ENCODE measurements at places on chromosomes 1 and 21. TPM values are rescaled to one million over a fixed set of nuclear protein-coding genes. Genes with fewer than 3 reads are reported as not detected.

DNA sequence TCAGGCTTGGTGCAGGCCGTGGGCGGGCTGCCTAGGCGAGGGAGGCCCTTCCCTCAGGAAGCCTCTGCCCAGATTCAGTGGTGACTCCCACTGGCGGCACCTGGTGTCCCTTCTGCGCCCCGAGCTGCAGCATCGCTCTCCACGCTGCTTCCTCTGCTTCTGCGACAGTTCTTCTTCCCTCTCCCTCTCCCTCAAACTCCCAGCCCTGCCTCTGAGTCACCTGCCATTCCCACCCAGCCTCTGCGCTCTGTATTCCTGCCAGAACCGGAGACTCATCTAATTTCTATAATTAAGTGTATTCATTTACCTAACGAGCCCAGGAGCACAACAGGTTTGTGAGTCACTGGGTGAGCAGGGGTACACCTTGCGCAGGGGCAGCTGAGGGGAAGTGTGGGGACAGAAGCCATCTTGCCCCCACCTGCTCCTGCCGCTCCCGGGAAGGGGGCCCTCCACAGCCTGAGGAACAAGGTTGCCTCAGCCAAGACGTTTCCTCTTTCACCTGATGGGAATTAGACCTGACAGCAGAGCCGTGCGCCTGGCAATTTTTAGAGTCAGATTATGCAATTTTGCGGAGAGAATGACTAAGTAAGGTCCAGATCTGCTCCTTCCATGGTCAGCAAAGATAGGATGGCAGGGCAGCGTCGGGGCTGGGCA lies 19.4 kb downstream of the KCNC4 start:
- no peak for DNase-seq

DNA sequence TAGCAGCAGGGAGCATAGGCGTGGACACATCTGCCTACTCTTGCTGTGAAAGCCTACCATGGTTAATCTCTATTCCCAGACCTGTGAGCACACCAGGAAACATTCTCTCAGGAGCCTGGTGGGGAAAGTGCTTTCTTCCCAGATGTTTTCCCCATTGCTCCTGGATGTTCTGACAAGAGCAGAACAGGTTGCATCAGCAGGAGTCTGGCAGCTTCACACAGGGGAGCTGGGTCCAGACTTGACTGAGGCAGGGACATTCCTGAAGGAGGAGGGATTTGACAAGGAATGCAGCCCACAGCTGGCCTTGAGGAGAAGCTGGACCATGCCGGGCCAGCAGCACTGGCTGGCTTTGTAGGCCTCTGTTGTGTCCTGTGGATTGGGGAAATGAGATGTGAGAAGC lies 21.0 kb upstream of the ARTN start:
- no peak for DNase-seq

DNA sequence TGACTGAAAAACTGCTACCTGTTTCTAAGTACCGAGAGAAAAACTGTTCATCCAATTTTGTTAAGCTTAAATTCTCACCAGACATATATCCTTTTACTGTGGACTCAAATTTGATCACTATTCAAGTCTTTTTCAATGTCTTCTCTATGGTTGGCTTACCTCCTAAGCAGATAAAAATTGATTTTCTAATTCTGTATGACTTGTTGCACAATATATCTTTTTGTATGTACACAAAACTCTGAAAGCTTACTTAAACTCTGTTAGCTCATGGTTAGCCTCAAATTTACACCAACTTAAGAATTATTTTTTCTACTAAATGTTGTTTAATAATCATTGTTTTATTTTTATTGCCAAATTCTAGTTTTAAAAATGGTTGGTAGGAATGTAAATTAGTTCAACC lies 715.4 kb downstream of the LTN1 start:
- DNase-seq: no peak

DNA sequence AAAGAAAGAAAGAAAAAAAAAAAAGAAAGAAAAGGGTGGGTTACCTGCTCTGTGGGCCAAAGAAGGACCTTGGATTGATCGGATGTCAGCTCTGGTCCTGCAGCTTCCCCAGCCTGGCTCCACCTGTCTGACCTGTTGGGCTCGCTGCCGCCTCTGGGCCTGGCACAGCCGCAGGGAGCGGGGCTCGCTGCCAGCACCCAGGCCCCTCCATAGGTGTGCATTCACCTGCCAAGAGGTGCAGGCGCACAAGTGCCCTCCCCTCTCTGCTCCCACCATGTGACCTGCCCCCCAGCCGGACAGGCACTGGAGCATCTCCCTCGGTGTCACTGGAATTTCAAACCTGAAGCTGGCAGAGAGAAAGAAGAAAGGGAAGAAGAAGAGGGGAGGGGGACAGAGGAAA lies 33.1 kb upstream of the GPR157 start:
- DNase-seq: peak; percentile 65

- DNase-seq: no peak
Measured at GRCh38 chr1:105872817-105873216, 1183.7 kb upstream of the PRMT6 start.

DNA sequence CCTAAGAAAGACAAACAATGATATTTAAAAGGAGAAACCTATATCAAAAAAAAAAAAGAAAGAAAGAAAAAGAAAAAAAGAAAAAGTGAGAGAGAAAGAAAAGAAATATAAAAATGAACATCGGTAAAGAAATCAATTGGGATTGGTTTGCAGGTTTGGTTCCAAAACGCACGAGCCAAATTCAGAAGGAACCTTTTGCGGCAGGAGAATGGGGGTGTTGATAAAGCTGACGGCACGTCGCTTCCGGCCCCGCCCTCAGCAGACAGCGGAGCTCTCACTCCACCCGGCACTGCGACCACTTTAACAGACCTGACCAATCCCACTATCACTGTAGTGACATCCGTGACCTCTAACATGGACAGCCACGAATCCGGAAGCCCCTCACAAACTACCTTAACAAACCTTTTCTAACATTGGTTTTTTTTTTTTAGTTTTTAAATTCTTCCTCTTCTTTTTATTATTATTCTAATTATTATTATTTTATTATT lies 11.7 kb downstream of the LHX9 start:
- peak; percentile 67 for DNase-seq

- no peak for DNase-seq
Measured at GRCh38 chr1:219790834-219791615, 137.3 kb downstream of the SLC30A10 start.

- DNase-seq: no peak
Measured at GRCh38 chr1:81430955-81431623, 369.6 kb upstream of the ADGRL2 start.

- no peak for DNase-seq
Measured at GRCh38 chr1:8321612-8322011, 3.7 kb downstream of the SLC45A1 start.

GRCh38 chr21:26425576-26425975 lies 147.5 kb downstream of the CYYR1 start:
- no peak for DNase-seq

GRCh38 chr1:52767596-52768280 lies 41.5 kb downstream of the ZYG11B start:
- DNase-seq: no peak

DNA sequence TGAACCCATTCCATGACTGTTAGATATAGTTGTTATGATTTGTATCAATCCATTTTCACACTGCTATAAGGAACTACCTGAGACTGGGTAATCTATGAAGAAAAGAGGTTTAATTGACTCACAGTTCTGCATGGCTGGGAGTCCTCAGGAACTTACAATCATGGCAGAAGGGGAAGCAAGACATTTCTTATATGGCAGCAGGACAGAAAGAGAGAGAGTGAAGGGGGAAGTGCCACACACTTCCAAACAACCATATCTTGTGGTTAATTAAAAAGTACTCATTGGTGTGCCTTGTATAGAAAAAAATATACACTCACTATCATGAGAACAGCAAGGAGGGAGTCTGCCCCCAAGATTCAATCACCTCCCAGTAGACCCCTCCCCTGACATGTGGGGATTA lies 137.6 kb upstream of the NBPF11 start:
- DNase-seq: no peak

GRCh38 chr1:169741666-169742394 lies 8.0 kb upstream of the SELE start:
- no peak for DNase-seq

DNA sequence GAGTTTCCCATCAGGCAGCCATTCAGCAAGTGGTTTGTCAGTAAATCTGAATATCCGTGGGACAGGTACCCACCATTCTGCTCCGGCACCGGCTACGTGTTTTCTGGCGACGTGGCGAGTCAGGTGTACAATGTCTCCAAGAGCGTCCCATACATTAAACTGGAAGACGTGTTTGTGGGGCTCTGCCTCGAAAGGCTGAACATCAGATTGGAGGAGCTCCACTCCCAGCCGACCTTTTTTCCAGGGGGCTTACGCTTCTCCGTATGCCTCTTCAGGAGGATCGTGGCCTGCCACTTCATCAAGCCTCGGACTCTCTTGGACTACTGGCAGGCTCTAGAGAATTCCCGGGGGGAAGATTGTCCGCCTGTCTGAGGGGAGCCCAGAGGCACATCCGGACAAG lies 48.4 kb downstream of the B3GALT5 start:
- DNase-seq: no peak

- no peak for DNase-seq
Measured at GRCh38 chr1:11886986-11887665, 28.4 kb upstream of the NPPB start.

DNA sequence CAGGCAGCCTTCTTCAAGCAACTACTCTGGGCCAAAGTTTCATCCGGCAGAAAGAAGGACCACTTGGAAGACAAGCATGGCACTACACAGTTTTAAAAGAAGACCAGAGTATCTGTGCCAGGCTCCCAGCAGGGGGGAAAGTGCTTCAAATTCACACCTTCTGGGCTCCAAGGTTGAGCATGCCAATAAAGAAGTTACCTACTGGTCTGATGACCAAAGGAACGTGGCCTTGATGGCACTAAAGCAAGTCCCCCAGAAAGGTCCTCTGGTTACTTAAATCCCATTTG lies 73.5 kb downstream of the CD46 start:
- no peak for DNase-seq

DNA sequence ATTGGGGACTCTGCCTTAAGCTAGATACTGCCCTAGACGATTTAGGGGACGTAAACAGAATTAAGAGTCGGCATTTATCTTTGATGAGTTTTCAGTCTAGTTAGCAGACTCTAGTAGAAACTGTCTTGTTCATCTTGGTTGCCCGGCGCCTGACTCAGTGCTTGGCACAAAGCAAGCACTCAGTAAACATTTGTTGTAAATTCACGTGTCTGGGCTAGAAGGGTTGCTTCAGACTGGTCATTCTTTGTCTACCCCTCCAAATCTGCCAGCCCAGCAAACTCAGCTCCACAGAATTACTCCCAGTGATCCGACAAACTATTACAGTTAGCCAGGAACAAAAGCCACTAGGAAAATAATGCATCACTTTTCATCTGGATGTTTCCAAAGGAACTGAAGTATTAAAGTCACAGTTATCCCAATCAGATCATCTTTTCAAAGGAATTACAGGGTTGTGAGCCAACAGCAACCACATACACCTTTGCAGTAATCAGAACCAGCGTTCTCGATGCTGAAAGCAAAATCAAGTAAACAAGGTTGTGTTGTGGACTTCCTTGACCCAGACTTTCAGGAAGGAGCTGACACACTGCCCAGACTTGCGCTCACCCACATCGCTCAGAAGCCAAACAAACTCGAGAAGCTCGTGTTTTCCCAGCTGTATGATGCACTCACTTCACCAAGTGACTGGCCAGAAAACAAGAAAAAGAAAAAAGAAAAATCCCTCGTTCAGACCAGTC lies 66.5 kb upstream of the GADD45A start:
- no peak for DNase-seq

DNA sequence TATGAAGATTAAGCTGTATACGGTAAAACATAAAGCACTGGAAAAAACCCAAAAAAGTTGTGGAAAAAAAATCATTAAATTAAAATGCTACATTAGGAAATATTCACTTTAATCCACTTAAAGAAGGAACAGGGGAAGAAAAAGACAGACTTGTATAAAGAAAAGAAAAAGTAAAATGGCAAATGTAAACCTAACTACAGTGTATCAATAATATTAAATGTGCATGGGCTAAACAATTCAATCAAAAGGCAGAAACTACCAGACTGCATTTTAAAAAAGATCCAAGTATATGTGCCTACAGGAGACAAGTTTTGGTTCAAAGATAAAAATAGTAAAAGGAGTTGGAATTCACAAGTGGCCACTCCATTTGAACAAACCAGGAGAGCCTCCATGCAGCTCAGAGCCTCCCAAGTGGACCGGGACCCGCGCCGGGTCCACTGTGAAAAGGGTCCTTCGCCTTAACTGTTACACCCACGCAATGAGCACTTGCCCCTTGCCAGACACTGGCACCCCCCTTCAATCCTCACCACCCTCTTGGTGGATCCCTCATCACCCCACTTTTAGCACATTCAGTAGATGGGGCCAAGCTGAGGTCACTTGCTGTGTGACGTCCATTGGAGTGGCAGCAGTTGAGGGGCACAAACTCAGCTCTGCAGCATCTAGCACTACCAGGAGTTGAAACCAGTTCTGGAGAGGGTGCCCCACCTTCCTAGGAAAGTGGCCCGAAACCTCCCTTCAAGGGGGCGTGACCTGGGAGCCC lies 898 bp downstream of the C1orf174 start:
- no peak for DNase-seq

GRCh38 chr1:194045416-194045815 lies 859.0 kb upstream of the B3GALT2 start:
- no peak for DNase-seq

- DNase-seq: peak; percentile 70
Measured at GRCh38 chr1:157496121-157496526, 56.2 kb downstream of the FCRL5 start.

DNA sequence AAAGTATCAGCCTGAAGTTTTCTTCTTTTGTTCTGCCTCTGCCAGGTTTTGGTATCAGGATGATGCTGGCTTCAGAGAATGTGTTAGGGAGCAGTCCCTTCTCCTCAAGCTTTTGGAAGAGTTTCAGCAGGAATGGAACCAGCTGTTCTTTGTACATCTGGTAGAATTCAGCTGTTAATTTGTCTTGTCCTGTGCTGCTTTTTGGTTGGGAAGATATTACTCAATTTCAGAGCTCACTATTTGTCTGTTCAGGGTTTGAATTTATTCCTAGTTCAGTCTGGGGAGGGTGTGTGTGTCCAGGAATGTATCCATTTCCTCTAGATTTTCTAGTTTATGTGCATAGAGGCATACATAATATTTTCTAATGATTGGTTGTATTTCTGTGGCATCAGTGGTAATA lies 12.8 kb downstream of the ZNF678 start:
- no peak for DNase-seq

DNA sequence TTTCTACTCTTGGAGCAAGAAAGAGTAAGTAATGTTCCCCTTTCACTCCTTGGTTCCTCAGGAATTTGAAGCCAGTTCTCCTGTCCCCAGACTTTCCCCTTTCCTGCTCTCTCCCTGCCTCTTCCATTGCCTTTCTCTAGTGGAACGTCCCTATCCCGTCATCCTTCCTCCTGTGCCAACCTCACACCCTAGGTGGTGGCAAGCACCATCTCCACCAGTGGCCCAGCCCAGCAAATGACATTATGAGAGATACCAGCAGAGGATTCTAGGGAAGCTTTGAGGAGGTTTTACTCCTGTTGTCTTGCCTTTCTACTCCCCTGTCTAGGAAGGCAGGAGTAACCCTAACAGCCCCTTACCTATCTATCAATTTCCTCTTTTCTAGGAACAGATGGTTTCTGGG lies 8.1 kb upstream of the TACSTD2 start:
- no peak for DNase-seq

PDC gene
- not detected for total RNA-seq

NR1I3 gene
- total RNA-seq: not detected

CRYBG2 gene
- total RNA-seq: 17.6 TPM

LRRC7 gene
- 0.47 TPM for total RNA-seq

CELA2B gene
- not detected for total RNA-seq

FLG2 gene
- total RNA-seq: not detected

MXRA8 gene
- not detected for total RNA-seq

LPAR3 gene
- 14.0 TPM for total RNA-seq

PGLYRP4 gene
- 0.38 TPM for total RNA-seq

PDIK1L gene
- 11.4 TPM for total RNA-seq

KCNQ4 gene
- total RNA-seq: 0.92 TPM

HIVEP3 gene
- total RNA-seq: 9.0 TPM

LDLRAP1 gene
- 8.3 TPM for total RNA-seq

NBPF1 gene
- total RNA-seq: 27.8 TPM
